ENCODE measurements at places on chromosomes 5 and 9. TPM values are rescaled to one million over a fixed set of nuclear protein-coding genes. Genes with fewer than 3 reads are reported as not detected.

DNA sequence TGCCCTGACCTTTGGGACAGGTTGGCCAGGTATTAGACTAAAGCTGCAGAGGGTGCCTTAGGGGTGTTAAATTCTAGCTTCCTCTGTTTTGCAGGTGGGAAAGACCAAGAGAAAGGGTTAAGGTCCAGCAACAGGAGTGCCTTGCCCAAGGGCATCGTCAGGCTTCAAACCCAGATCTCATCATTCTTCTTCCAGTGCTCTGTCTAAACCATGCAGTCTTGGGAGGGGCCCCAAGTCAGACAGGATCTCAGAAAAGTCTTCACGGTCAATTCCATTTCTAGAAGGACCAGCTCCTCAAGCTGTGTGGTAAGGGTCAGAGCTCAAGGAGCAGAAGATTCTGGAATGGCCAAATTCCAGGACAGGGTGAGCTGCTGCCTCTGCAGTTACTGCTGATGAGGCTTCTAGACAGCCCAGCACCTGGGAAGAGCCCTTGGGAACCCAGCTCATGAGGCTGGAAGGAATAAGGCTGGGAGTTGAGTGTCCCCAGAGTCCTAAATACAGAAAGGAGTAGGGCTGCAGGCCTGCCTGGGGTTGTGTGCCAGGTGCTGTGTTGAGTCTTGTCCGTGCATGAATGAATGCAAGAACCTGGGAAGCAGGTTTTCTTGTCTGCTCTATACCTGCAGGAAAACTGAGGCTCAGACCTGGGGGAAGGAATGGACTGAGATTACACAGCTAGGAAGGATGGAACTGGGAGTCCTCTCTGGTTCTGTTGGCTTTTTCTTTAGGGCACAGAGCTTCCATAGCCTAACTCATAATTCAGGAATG, 69.3 kb downstream of the WWC1 start:
- ATAC-seq = no peak

- ATAC-seq = peak; percentile 31
These were observed 23.9 kb downstream of the TPPP start for GRCh38 chr5:669111-669841.

The IL13 gene
- 4.3 TPM for total RNA-seq

- ATAC-seq = no peak
These were observed 56.0 kb downstream of the HMCN2 start for GRCh38 chr9:130321539-130321938.

DNA sequence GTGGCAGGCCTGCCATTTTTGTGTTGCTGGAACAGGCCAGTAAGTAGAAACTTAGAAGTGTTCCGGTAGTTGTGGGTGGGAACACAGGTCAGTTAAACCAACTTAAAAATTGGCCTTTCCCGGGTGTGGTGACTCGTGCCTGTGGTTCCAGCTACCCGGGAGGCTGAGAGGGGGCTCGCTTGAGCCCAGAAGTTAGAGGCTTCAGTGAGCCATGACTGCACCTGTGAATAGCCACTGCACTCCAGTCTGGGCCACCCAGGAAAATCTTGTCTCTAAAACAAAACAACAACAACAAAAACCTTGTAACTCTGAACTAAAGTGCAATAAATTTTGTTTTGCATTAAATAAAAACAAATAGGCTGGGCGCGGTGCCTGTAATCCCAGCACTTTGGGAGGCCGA, 1.4 kb upstream of the NHP2 start:
- ATAC-seq = no peak

The FBXL7 gene
- not detected for total RNA-seq
